ENCODE measurements at places on chromosomes 3 and 15.

GRCh38 chr3:123335007-123335670, 113.8 kb downstream of the ADCY5 start:
- no peak for DNase-seq

DNA sequence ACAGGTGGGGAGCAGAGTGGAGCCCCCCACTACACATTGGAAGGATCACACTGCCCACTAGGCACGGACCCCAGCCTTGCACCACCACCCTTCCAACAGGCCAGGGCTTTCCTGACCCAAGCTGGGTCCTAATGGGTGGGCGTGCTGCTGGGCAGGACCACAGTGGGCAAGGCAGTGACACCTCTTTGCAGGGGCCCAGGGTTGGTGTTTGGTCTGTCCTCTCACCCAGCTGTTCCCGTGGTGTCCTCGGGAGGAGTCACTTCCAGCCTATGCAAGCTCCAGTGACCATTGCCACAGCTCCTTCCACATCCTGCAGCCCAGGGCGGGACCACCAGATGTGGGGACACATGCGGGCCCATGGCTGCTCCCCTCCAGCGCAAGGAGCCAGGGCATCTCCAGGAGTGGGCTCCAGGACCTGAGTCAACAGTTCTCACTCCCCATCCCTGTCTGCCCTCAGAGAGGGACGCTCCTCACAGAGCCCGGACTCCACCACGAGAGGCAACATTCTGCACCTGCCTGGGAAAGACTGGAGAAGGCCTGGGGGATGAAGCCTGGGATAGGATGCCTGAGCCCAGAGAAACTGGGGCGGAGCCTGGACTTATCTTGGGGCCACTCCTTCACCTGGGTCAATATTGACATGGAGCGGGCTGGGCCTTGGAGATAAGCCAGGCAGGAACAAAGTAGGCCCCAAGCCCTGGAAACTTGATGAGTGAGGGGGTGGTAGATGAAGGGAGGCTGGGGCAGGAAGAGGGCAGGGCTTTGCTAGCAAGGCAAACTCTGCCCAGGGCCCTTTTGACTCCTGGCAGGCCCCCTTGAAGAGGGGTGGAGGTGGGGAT, 3.9 kb upstream of the VILL start:
- peak; percentile 52 for DNase-seq

- DNase-seq: no peak
These were observed 34.1 kb downstream of the CCDC191 start for GRCh38 chr3:114022145-114022802.

DNA sequence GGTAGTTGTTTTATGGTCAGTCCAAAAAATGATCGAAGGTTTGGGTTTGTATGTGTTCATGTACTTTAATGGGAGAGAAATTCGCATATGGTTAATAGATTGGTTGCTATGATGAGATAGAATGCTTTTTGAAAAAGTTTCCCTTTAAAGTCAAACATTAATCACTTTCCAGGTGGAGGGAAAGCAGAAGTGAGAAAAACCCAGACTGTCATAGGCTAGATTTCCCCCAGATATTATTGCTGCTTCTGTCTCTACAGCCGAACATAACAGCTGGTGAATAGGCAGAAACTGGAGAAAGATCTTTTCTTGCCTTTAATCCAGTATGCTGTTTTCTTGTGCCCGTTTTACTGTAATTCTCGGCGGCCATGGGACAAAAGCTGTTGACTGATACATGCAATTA, 287.6 kb downstream of the SOX2 start:
- DNase-seq: no peak
